ENCODE measurements at places on chromosomes 13 and 19.

DNA sequence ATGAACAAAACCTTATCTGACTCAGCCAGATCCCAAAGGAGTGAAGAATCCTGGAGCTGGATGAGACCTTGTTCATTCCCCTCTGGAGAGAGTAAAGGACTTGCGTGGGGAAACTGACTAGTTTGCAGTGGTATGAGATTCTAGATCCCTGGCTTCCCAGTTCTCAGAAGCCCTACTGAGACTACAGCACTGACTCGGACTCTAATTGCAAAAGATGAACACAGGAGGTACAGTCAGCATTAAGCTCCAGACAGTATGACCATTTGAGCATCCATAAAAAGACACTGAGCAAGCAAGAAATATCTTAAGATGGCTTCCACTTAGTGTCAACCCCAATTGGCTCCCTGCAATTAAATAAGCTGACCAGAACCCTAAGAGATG is 6.8 kb downstream of the ZC3H4 start:
- DNase-seq, result no peak

DNA sequence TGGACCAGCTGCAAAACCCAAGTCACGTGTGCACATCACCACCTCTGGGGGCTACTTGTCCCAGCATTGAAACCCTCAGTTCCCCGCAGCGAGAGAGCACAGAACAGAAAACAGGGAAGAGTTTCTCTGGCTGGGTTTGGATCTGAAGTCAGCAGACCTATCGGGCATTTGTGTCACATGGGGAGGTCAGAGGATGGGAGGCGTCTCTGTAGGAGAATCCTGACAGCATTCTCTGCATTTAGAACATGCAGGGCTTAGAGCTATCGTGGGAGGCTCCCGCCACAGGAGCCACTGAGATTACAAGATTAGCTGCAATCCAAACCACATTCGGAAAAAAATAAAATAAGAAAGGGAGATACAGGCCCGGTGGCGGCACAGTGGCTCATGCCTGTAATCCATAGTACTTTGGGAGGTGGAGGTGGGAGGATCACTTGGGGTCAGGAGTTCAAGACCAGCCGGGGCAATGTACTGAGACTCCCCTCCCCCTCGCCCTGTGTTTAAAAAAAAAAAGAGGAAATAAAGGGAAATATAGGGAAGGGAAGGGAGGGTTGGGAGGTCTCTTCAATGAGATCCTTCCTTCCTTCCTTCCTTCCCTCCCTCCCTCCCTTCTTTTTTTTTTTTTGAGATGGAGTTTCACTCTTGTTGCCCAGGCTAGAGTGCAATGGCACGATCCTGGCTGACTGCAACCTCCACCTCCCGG is 2.9 kb upstream of the TLE6 start:
- no peak for DNase-seq

DNA sequence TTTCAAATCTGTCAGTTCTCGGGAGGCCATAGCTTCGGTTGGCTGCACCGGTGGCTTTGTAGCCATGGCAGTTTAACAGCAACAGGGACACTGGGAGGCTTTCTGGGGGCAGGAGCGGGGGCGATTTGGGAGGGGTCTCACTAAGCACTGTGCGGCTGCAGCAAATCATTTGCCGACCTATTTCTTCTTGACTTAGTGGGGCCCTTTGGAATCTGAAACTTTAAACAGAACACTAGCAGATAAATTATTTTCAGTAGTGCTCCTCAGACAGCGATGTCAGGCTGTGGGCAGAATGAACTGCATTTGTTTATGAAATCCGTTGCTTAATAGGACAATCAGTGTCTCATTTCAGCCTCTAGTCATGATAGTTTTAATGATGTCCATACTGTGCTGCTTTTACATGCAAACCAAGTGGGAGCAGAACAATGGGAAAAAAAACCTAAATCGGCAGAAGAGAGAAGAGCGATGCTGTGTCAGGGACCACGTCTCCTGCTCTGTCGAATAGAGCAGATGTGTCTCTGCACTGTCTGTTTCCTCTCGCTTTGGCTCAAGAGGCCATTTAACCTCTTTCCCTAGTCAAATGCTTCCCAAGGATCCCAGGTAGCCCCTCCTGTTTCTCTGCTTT is 211.9 kb downstream of the OLFM4 start:
- no peak for DNase-seq

- DNase-seq, result no peak
These were observed 19.6 kb downstream of the AP2A1 start for GRCh38 chr19:49786376-49786820.

DNA sequence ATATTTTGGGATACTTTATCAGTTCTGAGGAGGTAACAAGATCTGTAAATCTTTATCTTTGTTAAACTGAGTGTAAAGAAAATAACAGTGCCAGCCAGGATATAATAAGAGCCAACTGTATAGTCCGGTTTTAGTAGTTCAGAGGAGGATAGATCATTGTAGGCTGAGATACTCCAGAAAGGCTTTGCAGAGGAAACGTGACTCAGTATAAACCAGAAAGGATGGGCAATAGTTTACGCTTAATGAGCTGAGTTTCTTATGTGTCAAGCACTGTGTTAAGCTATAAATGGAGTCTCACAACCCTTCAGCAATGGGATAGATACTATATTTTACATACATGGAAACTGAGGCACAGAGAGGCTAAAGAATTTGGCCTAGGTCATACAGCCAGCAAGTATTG is 3.8 kb downstream of the RFXAP start:
- DNase-seq, result no peak

DNA sequence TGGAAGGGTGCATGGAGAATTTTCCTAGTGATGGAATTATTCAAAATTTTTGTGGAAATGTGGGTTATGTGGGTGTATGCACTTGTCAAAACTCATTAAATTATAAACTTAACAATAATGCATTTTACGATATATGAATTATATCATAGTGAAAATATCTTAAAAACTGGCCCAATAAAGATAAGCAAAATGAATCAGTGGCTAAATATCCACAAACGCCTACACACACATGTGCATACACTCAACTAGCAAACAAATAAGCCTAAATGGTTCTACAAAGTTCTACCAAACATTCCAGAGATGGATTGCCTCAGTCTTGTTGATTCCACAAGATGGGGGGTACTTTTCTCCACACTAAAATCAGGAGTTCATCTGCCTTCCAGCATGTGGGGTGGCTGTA is 349.5 kb downstream of the TSHZ3 start:
- DNase-seq, result no peak

- no peak for DNase-seq
These were observed 5.7 kb upstream of the NUP58 start for GRCh38 chr13:25295701-25296100.

GRCh38 chr13:100944791-100945345 is 270.3 kb upstream of the TMTC4 start:
- DNase-seq, result no peak

DNA sequence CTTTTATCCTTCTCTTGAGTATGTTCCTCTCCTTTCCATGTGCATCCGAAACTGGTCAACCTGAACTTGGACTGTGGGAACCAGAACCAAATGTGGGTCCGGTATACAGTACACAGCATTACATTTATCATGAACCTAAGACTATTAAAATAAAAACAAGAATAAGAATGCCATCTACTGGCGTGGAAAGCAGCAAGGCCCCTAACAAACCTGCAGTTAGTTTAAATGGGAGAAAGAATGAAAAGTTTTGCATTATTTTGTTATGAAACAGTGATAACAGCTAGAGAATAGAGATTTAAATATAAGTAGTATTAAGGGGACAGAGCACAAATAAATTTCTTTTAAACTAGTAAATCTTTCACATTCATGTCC is 159.5 kb downstream of the RBM26 start:
- DNase-seq, result no peak

DNA sequence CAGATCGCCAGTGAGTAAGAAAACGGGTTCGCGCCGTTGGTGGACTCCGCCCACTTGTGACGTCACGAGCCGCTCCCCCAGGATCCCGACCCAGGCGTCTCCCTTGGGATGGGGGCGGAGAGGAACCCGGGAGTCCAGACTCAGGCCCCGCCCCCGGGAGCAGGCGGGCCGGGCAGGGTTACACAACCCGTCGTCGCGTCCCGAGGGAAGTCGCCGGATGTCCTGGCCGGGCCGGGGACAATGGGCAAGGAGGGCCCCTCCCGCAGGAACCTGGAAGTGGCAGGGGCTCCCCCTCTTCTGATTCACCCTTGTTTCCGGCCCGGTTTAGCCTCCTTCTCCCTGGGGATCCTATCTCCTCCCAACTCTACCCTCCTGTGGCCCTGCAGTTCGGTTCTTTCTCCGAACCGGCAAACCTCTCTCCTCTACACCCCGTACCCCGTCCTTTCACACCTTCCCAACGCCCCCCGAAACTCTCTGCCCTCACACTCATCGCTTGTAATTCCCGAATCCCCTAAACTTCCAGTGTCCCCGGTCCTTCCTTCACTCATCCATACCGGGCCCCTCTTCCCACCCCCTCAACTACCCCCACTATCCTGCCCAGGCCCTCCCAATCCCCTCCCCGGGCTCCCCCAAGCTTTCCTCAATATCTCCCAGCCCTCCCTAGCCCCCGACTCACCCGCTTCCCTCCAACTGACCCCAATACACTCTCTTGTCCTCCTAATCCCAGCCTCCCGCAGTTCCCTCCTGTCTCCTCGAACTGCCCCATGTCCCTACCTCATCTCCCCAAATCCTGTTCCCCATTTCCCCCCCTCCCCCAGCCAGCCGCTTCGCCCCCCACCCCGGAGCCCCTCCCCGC is 20.0 kb upstream of the ERCC1 start:
- DNase-seq, result peak; percentile 97

- DNase-seq, result no peak
These were observed 6.4 kb downstream of the ATP11A start for GRCh38 chr13:112696001-112696868.

- DNase-seq, result no peak
These were observed 2.8 kb downstream of the S1PR5 start for GRCh38 chr19:10514211-10515145.

GRCh38 chr13:106561551-106562170 is 6.3 kb downstream of the ARGLU1 start:
- DNase-seq, result no peak

Measured in HL-60 (cell line).